ENCODE measurements at places on chromosomes 12 and 14. TPM values are rescaled to one million over a fixed set of nuclear protein-coding genes. Genes with fewer than 3 reads are reported as not detected.

Gene C12orf50
- 0.36 TPM for total RNA-seq

Gene MSRB3
- 0.24 TPM for total RNA-seq

Gene MANSC4
- not detected for total RNA-seq

Gene SEL1L
- total RNA-seq, result 79.2 TPM

GRCh38 chr14:22427771-22428231 is 161.2 kb downstream of the DAD1 start:
- H3K27me3 ChIP-seq, result no peaks in the 10 kb centered on the region
- H3K36me3 ChIP-seq, result no peaks in the 10 kb centered on the region
- no peak for DNase-seq
- no peaks in the 10 kb centered on the region for H3K4me1 ChIP-seq
- no peak overlapping the region for H3K27ac ChIP-seq
- H3K4me3 ChIP-seq, result no peak overlapping the region

DNA sequence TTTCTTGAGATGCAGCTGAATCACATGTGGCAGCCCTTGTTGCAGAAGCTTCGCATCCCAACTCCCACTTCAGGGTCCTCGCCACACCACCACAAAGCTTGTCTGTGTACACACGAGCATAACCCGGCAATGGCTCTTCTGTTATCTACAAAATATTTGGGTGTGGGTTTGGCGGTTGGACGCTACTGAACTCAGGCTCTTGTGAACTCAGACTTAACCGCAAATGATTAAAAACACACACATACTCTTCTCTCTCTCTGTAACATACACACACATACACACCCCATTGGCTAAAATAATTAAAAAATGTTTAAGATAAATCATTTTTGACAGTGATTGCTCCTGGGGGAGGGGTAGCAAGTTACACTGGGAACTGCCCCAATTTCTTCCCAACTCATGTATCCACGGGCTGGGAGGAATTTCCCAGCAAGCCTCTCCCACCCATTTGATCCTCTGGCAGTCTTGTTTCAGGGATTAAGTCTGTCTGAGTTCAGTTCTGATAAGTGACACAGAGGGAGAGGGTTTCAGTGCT is 63.7 kb upstream of the MANSC4 start:
- H3K36me3 ChIP-seq, result no peaks in the 10 kb centered on the region
- H3K4me3 ChIP-seq, result no peak overlapping the region
- H3K27ac ChIP-seq, result no peak overlapping the region

GRCh38 chr14:54121466-54122027 is 164.9 kb upstream of the BMP4 start:
- peaks cover 2% of the 10 kb centered on the region for H3K36me3 ChIP-seq
- H3K27me3 ChIP-seq, result no peaks in the 10 kb centered on the region

DNA sequence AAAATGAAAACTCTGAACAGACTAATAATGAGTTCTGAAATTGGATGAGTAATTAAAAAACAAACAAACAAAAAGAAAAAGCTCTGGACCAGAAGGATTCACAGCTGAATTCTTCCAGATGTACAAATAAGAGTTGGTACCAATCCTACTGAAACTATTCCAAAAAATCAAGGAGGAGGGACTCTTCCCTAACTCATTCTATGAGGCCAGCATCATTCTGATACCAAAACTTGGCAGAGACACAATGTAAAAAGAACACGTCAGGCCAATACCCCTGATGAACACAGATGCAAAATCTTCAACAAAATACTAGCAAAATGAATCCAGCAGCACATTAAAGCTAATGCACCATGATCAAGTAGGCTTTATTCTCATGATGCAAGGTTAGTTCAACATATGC is 183.9 kb upstream of the CNOT2 start:
- H3K27ac ChIP-seq, result no peak overlapping the region
- no peaks in the 10 kb centered on the region for H3K36me3 ChIP-seq
- no peak for DNase-seq
- no peak overlapping the region for H3K4me3 ChIP-seq
- no peaks in the 10 kb centered on the region for H3K27me3 ChIP-seq

DNA sequence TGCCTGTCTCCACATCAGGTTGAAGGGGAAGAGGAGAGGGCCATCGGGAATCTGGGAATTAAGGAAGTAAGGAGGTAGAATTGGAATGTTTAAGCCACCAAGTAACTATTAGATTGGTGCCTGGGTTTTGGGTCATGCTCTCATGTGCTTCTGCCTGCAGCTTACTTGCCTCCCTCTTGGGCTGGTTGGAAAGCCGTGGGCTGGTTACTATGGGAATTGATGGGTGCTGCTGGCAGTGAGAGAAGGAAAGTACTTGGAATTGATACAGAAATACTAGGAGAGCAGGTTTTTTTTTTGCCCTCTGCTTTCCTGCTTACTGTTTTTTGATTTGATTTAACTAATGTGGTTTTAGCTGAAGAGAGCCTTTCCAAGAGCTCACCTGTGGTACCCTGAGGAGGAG is 493.5 kb upstream of the RGS6 start:
- no peak for DNase-seq
- no peak overlapping the region for H3K27ac ChIP-seq
- H3K36me3 ChIP-seq, result no peaks in the 10 kb centered on the region
- no peaks in the 10 kb centered on the region for H3K27me3 ChIP-seq

DNA sequence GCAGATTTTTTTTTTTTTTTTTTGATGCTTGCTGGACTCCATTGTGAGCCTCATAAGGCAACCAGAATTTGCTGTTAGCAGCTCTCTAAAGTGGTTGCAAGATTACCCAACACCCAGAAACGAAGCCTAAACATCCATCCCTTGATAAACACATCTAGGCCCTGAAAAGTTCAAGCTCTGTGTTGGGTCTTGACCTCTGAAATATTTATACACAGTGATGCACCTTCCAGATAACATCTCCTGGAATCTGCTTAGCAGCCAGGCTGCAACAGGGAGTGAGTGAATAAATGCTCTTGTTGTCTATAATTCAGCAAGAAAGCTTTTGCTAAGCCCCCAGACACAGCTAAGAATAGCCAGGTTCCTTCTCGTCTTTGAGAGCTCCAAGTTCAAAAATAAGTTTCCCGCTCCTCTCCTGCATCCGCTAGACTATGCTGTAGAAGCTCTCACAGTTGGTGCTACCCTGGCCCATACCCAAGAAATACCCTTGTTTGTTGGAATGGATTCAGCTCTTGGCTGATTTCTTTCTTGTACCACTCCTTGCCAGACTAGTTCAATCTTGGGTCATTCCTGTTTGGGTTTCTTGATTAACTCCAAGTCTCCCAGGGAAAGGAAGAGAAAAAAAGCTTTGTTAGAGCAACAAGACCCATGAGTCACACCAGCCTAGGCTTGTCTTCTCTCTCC is 610.6 kb upstream of the TBX3 start:
- no peak overlapping the region for H3K27ac ChIP-seq
- DNase-seq, result no peak
- no peaks in the 10 kb centered on the region for H3K36me3 ChIP-seq
- no peak overlapping the region for H3K4me3 ChIP-seq
- H3K27me3 ChIP-seq, result no peaks in the 10 kb centered on the region
- no peaks in the 10 kb centered on the region for H3K4me1 ChIP-seq
